ENCODE measurements at places on chromosomes 6 and 20.

DNA sequence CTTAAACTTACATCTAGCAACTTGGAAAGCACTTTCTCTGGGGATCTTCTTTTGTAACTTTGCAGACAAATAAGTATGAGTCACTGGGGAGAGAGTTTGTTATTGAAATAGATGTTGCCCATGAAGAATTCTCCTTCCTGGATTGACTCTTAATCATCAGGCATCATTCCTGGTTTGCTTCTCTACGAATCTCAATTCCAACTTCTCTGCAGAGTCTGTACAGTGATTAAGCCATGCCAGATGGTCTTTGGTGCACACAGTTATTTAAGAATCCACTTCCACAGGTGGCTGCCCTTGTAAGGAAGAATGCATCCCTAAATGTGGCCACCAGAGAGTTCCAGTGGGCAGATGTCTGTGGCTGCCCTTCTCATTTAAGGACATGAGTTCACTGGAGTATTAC, 25.7 kb downstream of the MYCT1 start:
- DNase-seq, result no peak

DNA sequence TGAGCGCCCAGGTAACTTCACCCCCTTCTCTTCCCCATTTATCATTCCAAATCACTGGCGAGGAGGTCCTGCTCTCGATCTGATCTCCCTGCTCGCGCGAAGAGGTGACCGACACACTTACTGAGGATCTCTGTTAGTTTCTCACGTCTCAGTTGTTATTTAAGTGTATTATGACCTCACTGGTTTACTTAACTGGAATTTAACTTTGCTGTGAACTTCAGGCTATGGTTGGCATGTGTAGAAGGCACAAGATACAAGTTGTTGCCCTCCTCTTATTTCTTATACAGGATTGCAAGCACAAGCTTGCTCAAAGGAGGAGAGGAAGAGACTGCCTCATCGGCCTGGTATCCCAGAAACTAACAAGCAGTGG, 1.2 kb downstream of the RNF217 start:
- peak; percentile 39 for DNase-seq

GRCh38 chr6:12174878-12175277, 115.3 kb upstream of the EDN1 start:
- DNase-seq, result no peak

DNA sequence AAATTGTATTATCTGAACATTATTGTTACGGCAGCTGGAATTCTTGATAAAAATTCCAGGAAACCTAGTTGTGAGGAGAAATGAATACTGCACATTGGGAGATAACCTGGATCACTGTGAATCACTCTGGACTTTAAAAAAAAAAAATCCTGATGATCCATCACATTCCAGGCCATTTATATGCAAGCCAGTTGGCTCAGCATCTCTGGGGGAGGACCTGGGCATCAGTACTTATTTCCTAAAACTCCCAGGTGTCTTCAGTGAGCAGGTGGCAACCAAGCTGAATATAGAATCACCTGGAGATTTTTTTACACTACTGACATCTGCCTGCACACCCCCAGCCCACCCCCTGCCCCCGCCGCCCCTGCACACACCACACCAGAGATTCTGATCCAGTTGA, 39.1 kb upstream of the SIRT5 start:
- DNase-seq, result no peak

- no peak for DNase-seq
Measured at GRCh38 chr20:53493311-53493857, 100.3 kb downstream of the ZNF217 start.

DNA sequence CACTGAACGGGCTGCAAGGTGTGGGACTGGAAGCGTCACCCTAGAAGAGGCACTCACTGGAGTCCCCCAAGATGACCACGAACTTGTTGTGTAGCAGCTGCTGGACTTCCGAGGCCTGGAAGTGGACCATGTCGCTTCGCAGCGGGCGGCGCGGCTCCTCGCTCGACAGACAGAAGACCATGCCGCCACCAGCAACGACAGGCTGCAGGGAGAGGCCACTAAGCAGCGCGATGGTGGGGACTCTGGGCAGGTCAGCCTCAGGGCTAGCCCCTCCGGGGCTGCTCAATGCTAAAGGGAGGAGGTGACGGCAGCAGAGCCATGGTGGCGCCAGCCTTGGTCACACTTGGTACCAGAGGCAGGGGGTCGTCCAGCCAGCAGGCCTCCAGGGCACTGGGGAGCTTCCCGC, 720 bp downstream of the PCED1A start:
- no peak for DNase-seq

DNA sequence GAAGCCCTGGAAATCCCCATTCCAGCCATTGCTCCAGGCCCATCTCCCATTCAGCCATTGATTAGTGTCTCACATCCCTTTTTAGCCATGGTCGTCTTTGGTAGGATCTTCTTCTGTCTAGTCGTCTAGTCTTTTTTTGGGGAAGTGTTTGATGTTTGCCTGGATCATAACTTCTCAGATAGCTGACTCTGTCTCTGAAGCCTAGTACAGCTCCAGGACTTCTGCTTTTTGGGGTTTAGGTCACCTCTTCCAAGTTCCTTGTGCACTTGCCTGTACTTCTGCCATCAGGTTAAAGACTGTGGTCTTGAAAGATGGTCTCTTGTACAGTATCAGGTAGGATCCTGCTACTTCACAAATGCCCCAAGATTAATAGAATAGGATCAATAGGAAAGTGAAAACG, 553.5 kb downstream of the PKHD1 start:
- DNase-seq, result no peak

- DNase-seq, result no peak
Measured at GRCh38 chr6:14016432-14016831, 91.7 kb downstream of the RNF182 start.

DNA sequence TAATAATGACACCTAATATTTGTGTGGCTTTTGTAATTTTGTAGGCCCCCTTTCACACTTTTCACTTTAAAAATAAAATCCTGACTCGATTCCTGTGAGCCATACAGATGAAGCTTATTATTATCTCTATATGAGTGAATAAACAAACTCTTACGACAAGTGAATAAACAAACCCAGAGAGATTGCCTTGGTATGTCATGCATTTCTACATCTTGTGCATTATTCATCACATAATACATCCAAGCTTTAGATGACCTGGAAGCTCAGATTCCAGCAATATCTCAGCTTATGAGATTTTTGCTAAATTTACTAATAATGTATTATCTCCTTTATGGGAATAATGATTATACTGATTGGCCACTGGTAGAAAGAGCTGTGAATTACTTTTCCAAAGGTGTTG, 248.2 kb downstream of the TBX18 start:
- no peak for DNase-seq

DNA sequence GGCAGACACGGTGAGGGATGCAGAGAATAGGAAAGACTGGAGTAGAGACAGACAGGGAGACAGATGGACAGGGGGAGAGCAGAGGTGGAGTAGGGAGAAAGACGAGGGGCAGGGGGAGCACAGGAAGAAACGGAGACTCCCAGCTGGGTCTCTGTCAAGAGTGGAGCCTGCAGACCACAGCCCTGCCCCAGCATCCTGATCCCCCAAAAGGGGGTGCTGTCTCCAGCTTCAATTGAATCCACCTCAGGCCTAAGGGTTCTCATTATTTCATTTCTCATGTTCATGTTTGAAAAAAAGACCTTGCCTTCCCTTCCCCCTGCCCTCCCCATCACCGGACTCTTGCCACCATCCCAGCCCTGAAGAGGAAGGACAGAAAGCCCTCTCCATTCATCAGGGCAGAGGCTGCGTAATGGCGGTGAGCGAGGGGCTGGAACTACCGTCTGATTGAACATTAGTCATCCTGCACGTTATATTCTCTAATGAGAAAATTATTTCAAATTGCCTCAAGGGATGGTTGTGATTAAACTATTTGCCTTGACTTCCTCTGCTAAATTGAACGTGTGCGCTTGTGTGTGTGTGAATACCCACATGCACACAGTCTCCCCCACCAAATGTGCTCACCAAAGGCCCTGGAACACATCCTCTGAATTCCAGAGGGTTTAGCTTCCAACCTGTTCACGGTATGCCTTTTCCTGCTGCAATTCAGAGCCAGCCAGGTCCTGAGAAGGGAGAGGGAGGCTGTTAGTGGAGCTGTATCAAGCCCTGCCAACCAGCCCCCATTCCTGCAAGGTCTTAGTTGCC, 98.3 kb downstream of the CDC5L start:
- DNase-seq, result no peak

DNA sequence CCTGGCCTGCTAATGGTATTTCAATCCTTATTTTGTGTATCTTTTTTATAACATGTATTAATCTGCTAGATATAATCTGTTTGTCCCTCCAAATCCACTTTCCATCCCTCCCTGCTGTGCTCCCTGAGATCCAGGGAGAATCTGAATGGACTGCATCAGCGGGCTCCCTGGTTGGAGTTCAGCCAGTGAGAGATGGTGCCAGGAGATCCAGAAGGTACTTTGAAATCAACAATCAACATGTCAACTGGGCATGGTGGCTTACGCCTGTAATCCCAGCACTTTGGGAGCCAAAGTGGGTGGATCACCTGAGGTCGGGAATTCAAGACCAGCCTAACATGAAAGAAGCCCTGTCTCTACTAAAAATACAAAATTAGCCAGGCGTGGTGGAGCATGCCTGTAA, 4.4 kb downstream of the ATF6B start:
- no peak for DNase-seq

DNA sequence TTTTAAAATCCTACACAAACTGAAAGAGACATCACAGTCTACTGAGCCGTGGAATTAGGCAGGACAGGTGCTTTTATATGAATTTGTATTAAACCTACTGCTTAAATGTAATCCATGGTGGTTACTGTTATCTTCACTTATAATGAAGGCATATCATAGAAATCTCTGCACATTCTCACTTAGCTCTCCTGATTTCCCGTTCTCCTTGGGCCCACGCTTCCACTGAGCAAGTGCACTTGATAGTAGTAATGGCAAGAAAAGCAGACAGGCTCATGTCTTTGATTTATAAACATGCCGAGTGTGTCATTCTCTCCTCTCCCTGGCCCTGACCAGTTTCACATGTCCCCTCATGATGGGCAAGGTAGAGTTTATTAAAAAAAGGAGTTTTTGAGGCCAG, 186.3 kb downstream of the HIVEP2 start:
- DNase-seq, result no peak

GRCh38 chr6:25154034-25154596, 125.1 kb upstream of the CARMIL1 start:
- no peak for DNase-seq

GRCh38 chr6:133644548-133644891, 244.4 kb upstream of the TCF21 start:
- DNase-seq, result no peak

- DNase-seq, result no peak
Measured at GRCh38 chr6:37314487-37315156, 39.2 kb upstream of the RNF8 start.

DNA sequence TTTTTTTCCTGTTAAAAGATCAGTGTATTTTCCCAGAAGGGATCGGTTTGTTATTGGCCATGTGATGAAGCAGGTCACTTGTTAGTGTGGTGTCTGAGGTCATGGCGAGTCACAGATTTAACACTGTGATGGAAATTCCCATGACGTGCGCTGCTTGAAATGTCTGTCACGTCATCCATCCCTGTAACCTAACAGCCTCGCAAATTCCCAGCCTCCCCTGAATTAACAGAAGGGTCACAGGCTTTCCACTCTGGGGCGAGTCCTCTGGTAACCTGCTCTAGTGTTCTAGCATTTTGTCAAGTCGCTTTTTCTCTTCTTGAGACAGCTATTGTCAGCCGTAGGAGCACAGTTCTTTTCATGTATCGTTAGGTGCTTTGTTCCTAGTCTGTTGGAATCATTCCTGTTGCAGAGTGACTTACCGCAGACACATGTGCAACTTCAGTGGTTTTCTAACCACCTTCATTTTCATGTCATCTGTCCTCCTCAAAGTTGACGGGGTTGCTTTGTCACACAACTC, 137.2 kb downstream of the MAP3K4 start:
- DNase-seq, result no peak

DNA sequence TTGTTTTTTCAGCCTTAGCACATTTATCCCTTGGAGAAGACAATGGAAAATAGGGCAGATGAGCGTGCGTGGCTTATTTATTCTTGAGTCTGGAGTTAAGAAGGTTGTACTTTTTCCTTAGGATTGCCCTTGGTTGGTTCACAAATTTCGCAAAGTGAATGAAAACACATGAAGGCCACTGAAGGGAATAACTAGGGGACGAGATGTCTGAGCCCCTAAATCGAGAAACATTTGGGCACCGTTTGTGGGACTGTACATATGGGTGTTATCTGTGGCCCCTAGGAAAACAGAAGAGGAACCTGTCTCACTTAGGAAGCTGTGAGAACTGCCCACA, 19.4 kb upstream of the TRIM27 start:
- no peak for DNase-seq

DNA sequence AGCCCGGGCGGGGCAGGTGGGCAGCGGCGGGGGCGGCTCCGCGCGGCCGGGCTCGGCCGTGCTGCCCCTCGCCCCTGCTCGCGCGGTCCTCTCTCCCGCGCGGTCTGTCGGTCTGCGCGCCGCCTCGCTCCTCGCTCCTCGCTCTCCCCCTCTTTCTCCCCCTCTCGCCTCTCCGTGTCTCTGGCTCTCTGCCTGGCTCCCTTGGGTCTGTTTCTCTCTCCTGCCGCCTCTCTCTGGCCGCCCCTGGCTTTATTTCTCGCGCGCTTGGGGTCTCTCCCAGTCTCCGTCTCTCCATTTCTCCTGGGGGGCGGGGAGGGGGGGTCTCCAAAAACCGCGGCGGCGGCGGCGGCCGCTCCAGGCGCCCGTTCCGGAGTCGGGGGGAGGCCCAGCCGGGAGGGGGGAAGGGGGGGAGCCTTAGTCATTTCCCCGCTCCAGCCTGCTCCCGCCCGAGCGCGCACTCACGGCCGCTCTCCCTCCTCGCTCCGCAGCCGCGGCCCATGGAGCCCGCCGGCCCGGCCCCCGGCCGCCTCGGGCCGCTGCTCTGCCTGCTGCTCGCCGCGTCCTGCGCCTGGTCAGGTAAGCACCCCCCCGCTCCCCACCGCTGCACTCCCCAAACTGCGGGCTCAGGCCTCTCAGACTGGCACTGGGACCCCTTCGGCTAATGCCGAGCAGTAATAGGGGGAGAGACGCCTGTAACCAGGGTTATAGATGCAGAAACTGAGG, at the start of gene SIRPA:
Gene SIRPA (plus strand): TSS at position 457 of the 723 bp plus-strand sequence. CDS start 41 bp downstream, at position 498.
- DNase-seq, result no peak

DNA sequence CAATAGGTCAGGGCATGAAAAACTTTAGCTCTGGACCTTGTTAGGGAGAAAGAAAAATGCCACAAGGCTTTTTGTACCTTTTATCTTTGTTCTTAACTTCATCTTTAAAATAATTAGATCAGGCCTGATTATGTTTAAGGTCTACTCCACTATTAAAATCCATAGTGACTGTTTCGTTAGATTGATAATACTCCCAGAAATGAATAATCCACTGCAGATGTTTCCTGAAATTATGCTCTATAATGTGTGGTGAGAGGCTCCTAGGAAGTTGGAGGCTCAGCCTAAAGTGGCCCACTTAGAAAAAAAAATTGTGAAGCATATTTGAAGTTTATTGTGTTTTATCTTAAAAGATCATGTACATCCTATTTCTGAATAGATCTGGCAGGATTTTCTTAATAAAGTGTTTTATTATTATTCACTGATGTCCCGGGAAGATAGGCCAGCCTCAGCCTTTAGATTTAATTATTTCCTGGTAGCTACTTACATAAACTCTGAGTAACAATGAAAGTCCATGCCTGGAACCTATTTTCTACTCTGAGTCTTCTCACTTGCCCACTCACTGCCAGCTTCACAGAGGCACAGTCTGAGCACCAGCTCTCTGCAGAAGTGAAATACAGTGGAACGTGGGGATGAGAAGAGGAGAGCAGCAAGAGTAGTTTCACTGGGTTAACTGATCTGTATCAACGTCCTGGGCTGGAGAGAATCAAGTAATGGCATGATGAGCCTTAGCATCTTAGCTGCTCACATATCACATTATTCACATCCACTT, 126.8 kb upstream of the TMEM170B start:
- DNase-seq, result no peak

- DNase-seq, result no peak
Measured at GRCh38 chr20:19838468-19838867, 80.4 kb downstream of the RIN2 start.
